Activated naive CD4-positive, alpha-beta T cell (primary cell): ENCODE measurements at places on chromosomes 7 and 10.

- no peak for DNase-seq
These were observed 10.9 kb upstream of the AP5Z1 start for GRCh38 chr7:4764402-4765007.

DNA sequence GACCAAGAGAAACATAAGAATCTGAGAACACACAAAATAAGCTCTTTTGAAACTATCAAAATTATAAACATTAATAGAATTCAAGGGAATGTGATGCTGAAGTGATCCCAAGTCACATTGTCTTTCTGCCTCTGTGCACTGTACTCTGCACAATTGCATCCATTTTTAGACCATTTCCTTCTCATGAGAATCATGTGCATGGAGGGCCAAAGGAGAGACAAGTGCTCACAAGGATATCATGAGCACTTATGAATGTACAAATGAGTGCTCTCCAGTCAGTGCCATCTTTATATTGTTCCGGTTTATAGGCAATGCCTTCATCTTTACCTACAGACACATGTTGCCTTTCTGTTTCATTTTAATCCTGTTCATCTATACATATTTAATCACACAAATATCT lies 36.9 kb downstream of the MET start:
- no peak for DNase-seq

- DNase-seq, result no peak
These were observed 432.2 kb downstream of the DPP6 start for GRCh38 chr7:154484406-154484805.

DNA sequence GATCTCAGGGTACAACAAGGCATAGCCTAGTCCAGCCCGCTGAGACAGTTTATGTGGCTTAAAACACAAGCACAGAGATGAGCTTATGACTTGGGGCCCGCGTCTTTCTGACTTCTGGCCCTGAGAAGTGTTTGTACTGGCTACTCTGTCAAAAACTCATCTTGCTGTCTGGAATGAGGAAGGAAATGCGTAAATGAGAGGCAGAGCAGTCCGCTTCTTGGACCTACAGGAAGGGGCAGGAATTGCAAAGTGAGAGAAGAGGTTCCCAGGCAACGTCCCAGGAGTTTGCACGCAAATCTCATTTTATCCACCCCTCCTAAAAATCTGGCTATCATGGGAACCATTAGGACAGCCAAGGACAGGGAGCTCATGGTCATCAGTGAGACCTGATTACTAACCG lies 5.5 kb downstream of the ANXA11 start:
- no peak for DNase-seq

GRCh38 chr7:103637094-103637493 lies 191.1 kb upstream of the SLC26A5 start:
- no peak for DNase-seq

DNA sequence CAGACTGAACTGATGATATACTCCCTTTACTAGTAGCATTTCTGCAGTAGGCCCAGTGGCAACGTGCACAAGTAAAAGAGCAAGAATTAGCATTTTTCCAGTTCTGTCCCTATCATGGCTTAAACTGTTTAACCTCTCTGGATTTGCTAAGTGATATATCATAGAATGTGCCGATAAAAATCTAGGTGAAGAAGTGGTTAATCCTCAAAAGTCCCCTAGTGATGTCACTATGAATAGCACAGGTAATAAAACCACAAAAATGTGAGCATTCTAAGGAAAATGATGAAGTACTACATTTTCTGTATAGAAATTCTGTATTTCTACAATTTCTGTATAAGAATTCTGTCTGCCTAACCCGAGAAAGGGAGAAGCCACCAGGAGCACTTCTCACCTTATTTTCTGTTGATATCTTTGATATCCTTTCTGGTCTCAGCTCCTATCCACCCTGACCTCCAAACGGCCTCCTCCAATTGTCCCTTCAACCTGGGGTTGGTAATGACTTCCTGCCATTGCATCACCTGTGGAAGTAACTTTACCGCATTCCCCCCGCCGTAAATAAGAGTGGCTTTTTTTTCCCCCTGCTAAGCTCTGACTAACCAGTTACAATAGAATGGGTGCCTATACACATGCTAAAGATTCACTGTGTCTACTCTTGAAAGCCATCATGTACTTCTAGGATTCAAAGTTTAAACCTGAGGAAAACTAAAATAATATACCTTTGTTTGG lies 155.9 kb upstream of the ASAH2 start:
- no peak for DNase-seq

- DNase-seq, result no peak
These were observed 81.6 kb upstream of the MYO3A start for GRCh38 chr10:25852364-25852941.

DNA sequence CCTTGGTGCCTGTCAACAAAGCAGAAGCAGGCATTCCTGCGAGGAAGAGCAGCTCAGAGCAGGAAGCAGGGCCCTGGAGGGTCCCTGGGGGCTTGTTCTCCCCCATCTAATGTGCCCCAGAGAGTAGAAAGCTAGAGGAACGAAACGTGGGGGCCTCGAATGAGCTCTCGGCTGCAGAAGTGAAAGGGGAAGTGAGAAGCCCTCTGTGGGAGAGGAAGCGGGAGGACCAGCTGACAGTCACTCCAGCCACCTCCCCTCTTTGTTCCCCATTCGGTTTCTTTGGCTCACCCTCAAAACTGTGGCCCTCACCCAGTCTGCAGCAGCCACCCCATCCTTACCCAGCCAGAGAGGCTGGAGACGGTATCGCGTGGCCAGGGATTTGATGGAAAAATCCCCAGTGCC lies 25.0 kb downstream of the C10orf105 start:
- no peak for DNase-seq

DNA sequence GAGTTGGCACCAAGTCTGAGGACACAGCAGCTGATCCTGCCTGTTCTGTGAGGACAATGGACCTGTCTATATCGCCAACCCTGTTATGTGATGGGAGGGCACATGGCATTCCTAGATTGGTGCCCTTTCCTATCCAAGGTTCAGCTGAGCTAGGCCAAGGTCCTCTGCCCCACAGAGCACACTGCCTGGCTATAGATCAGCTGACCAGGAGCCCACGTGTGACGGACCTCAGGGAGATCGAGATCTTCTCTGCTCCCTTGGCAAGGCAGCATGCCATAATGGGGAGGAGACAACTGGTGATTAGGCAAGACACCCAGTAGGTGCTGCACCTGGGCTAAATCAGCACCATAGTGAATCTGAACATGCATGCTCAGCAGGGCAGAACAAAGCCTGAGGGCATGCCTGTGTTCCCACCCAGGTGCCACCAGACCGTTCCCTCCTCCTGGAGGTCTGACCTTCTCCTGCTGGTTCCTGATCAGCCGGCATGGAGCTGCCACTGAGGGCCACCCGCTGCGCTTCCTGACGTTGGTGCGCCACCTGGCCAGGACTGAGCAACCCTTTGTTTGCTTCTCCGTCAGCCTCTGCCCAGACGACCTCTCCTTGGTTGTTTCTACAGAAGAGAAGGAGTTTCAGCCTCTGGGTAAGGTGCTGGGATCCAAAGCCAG lies 93.7 kb downstream of the WDFY4 start:
- no peak for DNase-seq

GRCh38 chr10:114998993-114999392 lies 61.0 kb downstream of the TRUB1 start:
- DNase-seq, result no peak
